Fibroblast of skin of scalp (primary cell): ENCODE measurements at places on chromosomes 12 and 14.

- no peak for DNase-seq
Observed at GRCh38 chr12:78696267-78696666, 168.3 kb upstream of the SYT1 start.

DNA sequence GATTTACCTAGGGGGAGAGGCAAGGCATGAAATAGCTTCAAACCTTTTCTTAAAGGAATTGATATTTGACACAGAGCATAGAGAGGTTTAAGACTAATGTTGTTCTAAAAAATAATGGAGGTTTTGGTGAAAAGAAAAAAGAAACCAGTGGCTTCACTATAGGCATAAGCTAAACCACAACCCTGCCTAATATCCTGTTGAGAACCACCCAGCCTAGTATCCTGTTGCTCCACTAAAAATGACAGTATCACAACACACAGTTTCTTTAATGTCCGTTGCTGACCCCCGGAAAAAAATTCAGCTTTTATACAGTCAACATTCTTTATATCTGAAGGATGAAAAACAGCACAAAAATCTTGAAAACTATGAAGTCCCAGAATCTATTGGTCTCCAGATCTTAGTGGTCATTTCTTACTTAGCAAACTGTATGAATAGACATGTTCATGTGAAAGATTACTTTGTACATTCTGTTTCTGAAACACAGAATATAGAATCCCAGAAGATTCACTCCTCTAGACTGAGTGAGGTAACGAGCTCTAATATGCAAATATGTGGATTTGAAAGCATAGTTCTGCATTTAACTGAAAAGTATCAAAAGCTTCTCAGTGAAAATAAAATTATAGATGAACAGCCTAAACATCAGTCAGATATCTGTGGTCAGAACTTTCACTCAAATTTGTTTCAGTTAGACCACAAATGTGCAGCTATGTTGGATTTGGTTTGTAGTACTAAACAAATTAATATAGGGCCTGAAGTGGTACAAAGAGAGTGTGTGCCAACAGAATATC is 40.5 kb downstream of the GALC start:
- DNase-seq: no peak

- peak; percentile 74 for DNase-seq
Observed at GRCh38 chr14:63343878-63344277, 25.1 kb upstream of the GPHB5 start.

DNA sequence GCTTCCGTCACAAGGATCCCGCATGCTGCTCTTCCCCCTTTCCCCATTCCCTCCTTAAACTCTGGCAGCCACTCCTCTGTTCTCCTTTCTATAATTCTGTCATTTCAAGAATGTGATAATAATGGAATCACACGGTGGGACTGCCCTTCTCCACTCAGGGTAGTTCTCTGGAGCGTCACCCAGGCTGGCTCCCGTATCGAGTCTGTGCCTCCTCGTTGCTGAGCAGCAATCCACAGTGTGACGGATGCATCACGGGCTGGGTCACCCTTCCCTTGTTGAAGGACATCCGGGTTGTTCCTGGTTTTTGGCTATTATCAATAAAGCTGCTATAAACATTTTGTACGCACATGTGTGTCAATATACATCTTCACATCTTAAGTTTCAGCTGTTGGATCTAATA is 5.7 kb upstream of the SYNE3 start:
- DNase-seq: no peak

DNA sequence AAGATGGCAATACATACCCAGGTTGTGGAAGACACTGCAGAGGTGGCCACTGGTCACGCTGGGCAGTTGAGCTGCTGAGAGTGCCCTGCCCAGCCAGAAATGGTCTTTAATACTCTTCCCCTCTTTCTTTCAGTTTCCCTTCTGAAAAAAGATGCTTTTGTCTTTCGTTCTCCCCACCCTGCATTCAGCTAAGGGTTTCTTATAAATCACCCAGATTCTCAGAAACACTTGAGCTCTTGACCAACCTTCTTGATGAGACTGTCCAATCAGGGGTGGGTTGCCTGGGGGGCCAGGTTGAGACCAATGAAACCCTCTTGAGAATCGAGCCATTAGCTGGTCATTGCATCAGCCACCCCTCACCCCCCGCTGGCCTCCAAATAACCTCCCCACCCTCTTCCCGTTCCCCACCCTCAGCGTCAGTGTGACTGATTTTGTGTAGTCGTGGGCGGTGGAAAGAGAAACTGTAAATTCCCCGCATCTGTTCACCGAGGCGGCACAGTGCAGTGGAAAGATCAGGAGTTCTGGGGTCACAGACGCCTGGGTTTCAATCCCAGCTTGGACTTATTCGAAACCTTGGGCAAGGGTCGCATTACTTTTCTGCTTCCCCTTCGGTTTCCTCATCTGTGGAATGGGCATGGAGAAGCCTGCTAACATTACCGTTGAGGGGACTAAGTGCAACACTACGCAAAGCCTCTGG is 52.3 kb downstream of the SLC25A47 start:
- peak; percentile 99 for DNase-seq

GRCh38 chr12:106984588-106985137 is 2.3 kb downstream of the MTERF2 start:
- no peak for DNase-seq

DNA sequence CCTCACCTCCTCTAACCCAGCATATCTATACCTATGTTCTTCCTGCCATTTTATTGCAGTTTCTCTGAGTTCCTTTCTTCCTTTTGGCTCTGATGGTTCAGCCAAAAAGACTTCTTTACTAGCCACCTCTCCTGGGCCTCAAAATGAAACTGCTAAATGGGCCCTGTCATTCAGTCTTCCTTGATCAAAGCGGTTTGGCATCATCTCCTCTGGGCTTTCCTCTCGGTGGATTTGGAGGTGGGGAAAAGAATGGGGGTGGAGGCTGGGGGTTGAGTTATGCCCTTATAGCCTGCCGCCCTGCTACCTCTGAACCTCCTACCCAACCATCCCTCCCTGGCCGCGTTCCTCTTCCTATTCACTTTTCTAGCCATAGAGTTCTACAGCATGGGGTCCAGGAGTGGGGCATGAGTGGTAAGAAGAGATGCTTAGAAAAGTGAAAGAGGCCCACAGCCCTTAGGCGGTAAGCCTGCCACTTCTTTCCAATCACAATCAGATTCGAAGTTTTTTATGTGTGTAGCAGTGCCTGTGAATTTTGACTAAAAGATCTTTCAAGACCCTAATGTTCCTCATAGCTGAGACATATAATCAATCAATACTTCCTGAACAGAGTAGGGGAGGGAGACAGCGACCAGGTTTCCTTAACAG is 2.5 kb downstream of the AJUBA start:
- peak; percentile 22 for DNase-seq

DNA sequence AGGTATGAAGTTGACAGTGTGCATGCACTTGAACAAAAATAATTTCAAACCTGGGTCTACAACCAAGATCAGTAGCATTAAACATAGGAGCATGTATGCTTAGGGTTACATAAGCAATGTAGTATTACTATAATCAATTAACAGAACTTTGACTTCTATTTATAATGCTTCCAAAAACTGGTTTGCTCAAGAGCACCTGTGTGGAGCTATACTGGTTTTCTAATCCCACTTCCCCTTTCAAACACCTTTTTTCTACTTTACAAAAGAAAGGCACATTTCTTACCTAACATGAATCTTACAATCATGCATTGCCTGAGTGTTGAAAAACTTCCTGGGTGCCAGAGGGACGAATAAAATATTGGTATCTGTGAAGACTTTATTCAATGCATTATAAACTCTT is 72.7 kb downstream of the EFCAB11 start:
- no peak for DNase-seq

- DNase-seq: no peak
Observed at GRCh38 chr14:96205978-96206360, 1.3 kb downstream of the BDKRB2 start.

DNA sequence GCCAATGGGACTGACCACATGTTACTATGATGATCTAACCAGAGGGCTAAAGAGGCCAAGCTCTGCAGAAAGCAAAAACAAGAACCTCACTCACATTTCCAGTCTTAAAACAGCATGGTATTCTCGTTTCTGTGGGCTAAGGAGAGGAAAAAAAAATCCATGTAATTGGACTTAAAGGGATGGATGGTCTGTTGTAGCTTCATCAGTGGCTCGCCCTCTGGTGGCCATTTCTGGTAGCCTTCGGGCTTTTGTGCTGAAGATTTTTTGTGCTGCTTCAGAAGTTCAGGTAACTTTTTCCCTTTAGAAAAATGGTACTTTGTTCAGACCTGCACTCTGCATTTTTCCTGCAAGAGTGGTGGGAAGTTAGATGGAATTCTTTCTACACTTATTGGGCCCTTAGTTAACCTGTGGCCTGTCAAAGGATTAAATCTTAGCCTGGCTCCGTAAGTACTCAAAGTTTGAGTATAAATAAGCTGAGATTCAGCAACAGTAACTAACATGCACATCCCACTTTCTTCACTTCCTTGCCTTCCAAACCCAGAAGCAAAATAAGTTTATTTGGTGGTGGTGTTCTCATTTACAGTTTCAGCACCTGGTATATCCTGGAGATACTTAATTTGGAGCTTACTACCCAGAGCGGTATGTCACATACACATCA is 22.3 kb downstream of the DCAF4 start:
- DNase-seq: peak; percentile 67

DNA sequence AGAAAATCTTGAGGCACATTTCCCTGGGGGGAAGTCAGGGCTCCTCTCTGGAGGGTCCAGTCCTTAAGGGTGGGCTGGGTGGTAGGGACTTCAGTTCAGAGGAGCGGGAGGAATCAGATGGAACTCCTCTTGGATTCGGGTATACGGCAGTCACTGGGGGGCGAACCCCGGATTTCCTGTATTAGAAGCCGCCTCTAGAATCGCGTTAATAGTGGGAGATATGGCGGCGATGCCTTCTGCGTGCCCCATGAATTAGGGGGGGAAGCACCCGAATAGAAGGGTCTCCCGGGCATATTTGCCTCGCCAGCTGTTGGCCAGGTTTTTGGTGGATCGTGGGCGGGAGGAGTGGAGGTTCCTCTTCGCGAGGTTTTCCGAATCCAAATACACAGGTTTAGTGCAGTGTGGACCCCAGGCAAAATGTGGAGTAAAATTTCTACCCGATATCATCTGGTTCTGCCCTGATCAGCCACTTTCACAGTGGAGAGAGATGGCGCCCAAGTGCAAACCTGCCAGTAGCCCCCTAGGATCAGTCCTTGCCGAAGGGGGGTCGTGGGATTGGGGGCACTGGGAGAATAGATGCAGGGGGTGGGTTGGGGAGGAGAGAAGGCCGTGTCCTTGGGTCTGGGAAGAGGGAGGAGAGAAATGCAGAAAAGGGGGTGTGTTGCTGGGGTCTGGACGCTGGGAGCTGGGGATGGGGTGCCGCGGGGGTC is 628 bp downstream of the MEG3 start:
- DNase-seq: peak; percentile 31

DNA sequence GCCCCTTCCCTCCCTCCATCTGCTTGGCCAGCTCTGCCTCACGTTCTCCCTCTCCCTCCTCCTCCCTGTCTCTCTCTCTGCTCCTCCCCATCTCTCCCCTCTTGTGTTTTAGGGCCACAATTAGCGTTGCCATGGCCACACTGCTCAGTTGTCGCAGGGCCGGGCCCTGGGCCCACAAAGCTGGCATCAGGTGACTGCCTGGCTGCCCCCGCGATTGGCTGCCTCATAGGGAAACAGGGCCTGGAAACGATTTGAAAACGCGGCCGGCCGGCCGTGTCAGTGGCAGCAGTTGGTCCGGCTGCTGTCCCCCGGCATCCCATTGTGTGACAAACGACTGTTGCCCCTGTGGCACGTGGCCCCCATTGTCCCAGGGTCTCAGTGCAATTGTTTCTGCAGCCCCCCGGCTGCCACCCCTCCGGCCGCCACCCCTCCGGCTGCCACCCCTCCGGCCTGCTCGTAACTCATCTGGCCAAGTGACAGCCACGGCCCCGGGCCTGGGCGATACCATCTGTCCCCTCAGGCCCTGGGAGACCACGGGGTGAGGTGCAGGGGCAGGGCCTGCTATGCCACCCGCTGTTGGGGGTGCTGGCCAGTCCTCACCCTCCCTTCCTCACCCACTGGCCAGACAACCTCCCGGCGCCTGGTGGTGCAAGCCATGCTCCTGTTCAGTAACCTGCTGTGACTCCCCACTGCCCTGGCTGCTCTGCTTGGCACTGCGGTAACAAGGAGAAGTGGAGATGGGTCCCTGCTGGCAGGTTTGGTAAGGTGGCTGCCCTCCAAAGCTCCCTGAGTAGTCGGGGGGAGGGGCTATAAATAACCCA is 17.4 kb downstream of the FOXN4 start:
- peak; percentile 12 for DNase-seq

DNA sequence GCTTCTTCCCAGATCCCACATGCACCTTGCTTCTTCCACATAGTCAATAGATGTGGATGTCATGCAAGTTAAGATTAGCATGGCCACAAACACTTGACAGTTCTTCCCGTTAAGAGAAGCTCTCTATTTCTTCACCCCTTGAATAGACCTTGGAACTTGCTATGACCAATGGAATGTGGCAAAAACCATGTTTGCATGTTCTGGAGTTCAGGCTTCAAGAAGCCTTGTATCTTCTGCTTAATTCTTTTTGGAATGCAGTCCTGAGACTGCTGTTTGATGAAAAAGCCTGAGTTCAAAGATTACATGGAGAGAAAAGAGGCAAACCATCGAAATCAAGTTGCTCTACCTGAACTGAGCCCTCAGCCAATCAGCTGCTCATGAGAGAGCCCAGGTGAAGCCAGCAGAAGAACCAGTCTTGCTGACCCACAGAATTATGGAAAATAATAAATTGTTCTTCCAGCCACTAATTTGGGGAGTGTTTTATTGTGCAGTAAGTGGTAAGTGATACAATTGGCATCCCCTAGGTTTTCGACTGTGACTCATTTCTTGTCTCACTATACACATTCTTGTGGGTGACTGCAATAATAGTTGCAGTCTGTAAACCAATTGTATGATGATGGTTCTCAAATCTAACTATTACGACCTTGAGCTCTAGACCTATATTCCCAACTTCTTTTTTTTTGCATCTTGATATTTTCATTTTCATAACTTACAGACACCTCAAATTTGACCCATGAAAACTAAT is 12.6 kb downstream of the RASSF9 start:
- DNase-seq: peak; percentile 82

GRCh38 chr12:32893043-32893442 is 3.5 kb downstream of the PKP2 start:
- DNase-seq: no peak

DNA sequence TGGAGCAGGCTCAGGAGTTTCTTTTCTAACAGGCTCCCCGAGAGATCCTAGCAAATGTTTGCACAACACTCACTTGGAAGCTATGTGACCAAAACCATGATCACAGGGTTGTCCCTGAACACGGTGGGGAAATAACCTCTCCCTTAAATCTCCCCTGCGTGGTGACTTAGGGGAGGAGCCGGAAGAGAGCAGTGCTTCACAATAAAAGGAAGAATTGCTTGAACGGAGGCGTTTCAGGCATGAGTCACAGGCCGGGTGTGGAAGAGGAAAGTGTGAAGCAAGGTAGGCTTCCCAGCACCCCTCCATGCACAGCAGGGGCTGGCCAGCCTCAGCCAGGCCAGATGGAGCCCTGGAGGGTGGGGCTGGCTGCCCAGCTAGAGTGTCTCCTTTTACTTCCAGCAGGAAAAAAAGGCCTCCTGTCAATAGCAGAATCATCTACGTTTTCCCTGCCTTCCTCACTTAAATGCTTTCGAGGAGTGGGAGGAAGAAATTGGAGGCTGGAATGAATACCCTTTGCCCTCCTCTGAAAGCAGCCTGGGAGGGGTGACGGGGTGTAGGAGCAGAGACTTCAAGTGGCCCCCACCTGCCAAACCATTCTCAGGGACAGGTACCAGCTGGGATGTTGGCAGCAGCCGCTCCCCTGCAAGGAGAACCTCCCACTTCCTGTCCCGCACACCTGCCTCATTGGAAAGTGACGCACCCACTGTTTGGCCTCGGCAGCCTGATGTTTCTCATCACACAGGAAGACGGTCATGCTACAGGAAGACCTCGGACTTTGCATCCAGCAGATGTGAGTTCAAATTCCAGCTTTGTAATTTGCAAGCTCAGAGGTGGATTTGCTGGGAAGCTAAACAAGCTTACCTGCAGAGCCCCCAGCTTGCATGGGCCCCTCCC is 30.1 kb upstream of the PPP2R5C start:
- peak; percentile 38 for DNase-seq
